Activated T-cell treated with anti-CD3 and anti-CD28 coated beads for 1 hour (primary cell): ENCODE measurements at places on chromosomes 1 and 21.

DNA sequence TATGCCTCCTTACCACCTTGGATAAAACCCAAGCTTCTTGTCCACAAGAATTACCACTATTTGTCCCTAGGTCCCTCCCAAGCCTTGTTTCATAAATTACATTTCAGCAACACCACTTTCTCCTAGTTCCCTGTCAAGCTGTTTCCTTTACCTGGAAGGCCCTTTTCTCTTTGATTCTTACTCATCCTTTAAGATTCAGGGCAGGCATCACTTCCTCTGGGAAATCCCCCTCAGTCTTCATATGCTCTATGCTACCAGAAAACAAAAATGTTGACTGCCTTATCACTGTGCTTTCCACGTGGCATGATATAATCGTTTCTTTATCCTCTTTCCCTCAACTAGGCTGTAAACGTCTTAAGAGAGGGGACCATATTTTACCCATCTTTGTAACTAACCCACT, 102.7 kb downstream of the LYST start:
- DNase-seq, result no peak

- no peak for DNase-seq
Observed at GRCh38 chr1:186872291-186872690, 43.5 kb downstream of the PLA2G4A start.

- no peak for DNase-seq
Observed at GRCh38 chr1:180259431-180260338, 29.6 kb downstream of the LHX4 start.

DNA sequence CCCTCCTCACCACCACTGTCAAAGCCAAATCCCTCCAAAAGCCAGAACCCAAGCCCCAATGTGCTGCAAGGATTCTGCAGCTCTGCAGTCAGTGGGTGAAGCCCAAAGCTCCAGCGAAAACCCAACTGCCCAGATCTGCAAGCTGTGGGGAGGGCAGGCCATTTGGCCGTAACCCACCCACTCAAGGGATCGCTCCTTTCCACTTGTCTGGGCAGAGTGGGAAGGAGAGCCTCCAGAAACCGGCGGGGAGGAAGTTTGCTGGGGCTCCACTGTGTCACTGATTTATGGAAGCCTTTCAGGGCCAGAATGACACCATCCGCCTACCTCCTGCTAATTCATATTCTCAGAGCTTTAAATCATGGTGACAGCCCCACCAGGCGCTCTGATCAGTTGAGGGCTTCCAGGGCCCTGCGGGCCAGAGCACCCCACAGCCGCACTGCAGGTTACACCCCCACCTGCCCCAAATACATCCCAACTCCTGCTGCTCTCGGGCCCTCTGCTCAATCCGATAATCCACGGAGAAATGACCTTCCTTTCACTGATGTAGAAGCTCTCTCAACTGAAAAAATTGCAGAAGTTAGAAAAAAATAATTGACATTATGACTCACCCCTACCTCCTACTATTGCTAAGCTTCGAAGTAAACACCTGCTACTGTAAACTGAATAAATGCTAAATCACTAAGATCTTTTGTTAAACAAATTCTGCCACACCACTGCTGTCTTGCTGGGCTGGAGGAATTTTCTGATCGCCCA, 40.6 kb upstream of the RAB4A start:
- no peak for DNase-seq

GRCh38 chr1:200684015-200684414, 14.3 kb upstream of the DDX59 start:
- DNase-seq, result no peak

- no peak for DNase-seq
Observed at GRCh38 chr1:237976331-237976730, 85.6 kb upstream of the ZP4 start.

GRCh38 chr1:21919520-21919919, 17.6 kb downstream of the HSPG2 start:
- no peak for DNase-seq

- no peak for DNase-seq
Observed at GRCh38 chr1:81073580-81073979, 727.2 kb upstream of the ADGRL2 start.

DNA sequence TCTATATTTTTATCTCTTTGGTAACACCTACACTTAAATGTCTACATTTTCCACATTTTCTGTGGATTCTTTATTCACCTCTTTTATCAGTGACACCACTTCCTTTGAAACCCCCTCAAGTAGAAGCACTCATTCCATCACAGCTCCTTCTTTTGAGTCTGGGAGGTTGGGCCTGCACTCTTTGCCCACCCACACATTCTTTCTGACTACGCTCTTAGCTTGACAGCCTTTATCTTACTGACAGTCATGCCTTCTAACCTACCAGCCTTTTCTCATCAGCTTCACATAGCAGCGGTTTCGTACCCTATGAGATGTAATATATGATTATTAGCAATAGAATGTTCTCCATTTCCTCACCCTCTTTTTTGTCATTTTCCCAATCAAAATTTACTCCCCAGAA, 151.9 kb downstream of the TNFSF18 start:
- no peak for DNase-seq
